ENCODE measurements at places on chromosomes 1 and 21.

- DNase-seq = no peak
These were observed 234.0 kb downstream of the NPHP4 start for GRCh38 chr1:5758000-5758858.

GRCh38 chr1:2295526-2295925, 67.4 kb downstream of the SKI start:
- no peak for DNase-seq

DNA sequence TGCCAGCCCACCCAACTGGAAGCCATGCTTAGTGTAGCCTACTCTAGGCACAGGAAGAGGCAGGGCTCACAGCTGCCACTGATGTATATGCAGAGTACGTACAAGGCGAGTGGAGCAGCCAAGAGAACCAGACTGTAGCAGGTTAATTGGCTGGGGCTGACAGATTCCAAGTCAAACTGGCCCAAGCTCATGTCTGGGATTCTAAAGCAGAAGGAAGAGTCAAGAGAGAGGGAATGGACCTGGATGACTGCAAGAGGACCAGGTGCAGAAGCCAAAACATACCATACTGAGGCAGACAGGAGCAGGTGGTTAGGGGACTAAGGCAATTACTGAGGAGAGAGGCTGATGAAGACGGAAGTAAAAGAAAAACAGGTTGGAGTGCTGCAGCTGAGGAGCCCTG, 51.3 kb upstream of the LRRN2 start:
- no peak for DNase-seq

- DNase-seq = no peak
These were observed 377.4 kb downstream of the LTN1 start for GRCh38 chr21:28615276-28615675.

All from activated CD4-positive, alpha-beta T cell treated with anti-CD3 and anti-CD28 coated beads, Interleukin-2, Interleukin-6, amounts not matched to agents 100 ng/mL and 50 ng/mL, durations not matched to agents 16 hours and 8 hours (primary cell).